ENCODE measurements at places on chromosomes 11 and 22.
A peak's percentile ranks its signal among the peaks of the same experiment; 100 is the strongest.

DNA sequence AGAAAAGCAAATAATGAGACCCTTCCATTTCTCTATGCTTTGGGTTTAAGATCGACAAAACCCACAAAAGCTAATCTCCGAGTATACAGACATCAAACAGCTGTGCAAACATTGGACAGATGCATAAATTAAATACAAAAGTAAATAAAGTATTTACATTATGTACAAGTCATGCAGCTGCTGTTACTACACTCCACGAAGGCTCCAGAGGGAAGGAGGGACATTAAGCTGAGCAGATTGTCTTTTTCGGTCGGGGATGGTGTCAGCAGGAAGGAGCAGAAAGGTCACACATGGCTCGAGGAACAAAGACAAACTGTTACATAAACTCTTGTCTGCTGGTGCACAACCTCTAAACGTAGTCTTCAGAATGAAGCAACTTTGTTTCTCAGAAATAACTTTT lies 88.8 kb upstream of the BARX2 start:
- no peak for DNase-seq

- DNase-seq, result no peak
Measured at GRCh38 chr11:12770966-12771597, 96.9 kb downstream of the TEAD1 start.

DNA sequence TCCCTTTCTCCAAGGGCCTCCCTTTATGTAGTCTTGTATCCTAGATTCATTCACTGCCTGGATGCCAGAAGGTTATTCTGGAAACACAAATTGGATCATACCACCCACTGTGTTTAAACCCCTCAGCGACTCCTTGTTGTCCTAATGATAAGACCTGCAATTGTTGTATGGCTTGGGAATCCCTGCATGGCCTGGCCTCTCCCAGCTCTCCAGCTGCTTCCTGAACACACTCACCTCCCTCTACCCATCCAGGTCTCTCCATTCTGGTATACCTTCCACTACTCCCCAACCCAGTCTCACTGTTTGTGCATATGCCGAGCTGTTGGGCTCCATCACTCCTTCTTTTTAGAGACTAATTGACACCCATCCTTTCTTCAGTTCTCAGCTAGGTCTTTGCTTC lies 124.3 kb upstream of the ALX4 start:
- DNase-seq, result no peak

- DNase-seq, result peak; percentile 61
Measured at GRCh38 chr11:57311109-57311936, 13.4 kb downstream of the TNKS1BP1 start.

DNA sequence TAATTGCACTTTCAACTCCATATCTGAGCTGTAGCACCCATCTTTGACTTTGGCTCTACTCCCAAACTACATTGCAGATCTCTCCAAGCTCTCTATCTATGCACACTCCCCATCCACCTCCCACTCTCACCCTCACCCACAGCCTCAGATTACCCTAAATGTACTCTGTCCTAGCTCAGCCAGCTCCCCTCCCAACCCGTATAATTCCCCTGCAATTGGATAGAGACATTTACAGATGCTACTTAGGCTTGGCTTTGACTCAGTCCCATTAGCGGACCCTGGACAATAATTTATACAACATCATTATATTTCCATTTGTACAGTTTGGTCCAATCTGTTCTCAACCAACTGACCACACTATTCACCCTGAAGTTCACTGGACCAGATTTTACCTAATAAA lies 338.9 kb upstream of the ANO3 start:
- DNase-seq, result no peak

DNA sequence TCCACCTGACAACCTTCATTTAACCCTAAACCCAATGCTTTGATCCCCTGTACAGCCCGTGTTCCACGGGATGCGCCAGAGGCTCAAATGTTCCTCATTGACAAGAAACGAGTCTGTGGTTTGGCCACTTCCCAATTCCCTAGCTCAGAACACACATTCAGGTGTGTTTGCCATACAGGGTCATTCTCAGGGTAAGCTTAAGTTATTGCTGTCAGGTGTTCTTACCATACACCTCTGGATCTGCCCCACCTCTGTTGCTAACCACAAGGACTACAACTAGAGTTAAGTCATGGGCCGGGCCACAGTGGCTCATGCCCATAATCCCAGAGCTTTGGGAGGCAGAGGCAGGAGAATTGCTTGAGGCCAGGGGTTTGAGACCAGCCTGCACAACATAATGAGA lies 45.6 kb upstream of the POLD3 start:
- no peak for DNase-seq

GRCh38 chr11:9852465-9852864 lies 188.6 kb downstream of the SWAP70 start:
- DNase-seq, result no peak

- no peak for DNase-seq
Measured at GRCh38 chr11:116866804-116867455, 29.5 kb upstream of the APOA1 start.

- no peak for DNase-seq
Measured at GRCh38 chr22:31602259-31602952, 59.6 kb downstream of the PISD start.

DNA sequence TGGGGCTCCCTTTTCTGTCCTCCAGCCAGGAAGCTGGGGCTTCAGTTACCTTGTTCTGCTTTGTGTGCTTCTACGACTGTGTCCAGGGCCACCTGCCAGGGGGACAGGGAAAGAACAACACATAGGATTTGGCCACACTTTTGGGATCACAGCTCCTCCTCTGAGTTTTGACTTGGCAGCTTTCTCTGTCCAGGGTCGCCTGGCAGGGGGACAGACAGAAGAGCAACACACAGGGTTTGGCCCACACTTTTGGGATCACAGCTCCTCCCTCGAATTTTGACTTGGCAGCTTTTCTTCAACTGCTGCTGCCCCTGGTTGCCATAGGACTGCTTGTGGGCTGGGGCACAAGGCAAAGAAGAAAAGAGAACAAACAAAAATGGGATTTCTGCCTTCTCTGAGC lies 19.1 kb downstream of the INCENP start:
- DNase-seq, result no peak

GRCh38 chr11:12634329-12634728 lies 39.9 kb upstream of the TEAD1 start:
- no peak for DNase-seq

DNA sequence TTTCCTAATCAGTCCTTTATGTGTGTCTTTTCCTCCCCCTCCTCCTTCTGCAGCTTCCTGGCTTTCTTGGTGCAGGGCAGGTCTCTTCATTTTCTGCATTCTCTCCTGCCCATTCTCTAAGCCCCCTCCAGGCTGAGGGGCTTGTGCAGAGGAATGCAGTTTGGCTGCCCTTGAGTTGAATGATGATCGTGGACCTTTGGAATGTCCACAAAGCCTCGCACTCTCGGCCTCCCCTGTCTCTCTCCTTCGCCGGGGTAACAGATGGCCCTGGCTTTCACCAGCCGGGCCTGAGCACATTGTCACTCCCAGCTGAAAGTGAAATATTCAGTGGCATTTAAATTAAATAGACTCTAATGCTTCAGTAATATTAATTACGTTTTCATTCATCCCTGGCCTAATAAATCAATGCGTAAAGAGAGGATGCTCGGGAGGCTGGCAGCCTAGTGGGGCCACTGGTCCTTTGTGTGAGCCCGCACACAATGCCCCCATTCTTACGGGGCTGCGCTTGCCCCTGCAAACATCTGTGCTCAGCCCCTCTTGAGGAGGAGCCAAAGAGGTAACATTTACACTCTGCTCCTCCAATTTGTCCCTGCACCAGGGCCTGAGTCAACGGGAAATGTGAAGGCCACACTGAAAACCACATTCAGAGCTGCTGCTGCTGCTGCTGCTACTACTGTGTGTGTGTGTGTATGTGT lies 64.9 kb upstream of the PAX6 start:
- DNase-seq, result no peak

GRCh38 chr11:15625691-15626090 lies 511.0 kb downstream of the INSC start:
- DNase-seq, result no peak

- peak; percentile 71 for DNase-seq
Measured at GRCh38 chr11:11798586-11799438, 43.0 kb upstream of the USP47 start.

- DNase-seq, result no peak
Measured at GRCh38 chr11:118156531-118157185, 4.0 kb upstream of the SCN4B start.

DNA sequence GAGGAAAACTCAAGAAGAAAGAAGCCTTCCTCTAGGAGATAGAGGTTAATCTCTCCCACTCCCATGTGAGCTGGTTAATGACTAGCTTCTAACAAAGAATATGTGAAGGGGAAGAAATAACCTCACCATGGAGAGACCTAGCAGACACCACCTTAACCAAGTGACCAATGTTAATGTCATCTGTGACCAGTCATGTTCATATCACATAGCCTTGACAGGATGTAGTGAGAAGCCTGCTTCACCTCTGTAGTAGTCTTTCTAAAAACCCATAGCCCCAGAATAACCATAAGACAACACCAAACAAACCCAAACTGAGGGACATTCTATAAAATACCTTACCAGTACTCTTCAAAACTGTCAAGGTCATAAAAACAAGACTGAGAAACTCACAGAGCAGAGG lies 21.5 kb upstream of the POU2AF1 start:
- no peak for DNase-seq

GRCh38 chr22:47371263-47372090 lies 609.0 kb downstream of the TBC1D22A start:
- DNase-seq, result no peak

GRCh38 chr11:120173807-120174206 lies 35.9 kb upstream of the TRIM29 start:
- DNase-seq, result no peak

DNA sequence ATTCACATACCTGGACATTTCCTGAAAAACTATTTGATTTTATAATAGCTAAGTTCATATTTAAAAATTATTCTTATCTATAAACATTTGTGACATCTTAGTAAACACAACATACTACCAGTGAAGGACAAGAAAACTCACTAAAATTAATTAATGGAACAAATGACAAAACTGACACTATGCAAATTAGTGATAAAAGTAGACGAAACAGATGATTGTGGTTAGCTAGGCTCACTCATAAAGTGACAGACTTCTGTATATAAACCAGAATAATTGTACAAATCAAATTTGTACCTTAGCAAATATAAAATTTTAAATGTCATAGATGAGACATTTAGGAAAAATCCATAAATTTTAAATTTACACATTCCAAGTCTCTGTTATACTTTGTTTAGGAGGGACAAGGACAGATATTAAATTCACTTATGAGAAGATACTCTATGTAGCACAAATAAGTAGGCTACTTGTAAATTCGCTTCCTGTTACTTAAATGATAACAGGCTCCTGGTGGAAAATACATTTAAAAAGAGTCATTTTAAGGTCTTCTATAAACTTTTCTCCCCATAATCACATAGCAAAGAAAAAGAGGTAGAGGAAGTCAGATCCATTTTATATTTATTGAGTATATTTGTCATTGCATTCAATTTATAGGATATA lies 81.2 kb downstream of the KIF18A start:
- DNase-seq, result no peak

GRCh38 chr11:3604167-3604566 lies 37.6 kb downstream of the ART5 start:
- no peak for DNase-seq

DNA sequence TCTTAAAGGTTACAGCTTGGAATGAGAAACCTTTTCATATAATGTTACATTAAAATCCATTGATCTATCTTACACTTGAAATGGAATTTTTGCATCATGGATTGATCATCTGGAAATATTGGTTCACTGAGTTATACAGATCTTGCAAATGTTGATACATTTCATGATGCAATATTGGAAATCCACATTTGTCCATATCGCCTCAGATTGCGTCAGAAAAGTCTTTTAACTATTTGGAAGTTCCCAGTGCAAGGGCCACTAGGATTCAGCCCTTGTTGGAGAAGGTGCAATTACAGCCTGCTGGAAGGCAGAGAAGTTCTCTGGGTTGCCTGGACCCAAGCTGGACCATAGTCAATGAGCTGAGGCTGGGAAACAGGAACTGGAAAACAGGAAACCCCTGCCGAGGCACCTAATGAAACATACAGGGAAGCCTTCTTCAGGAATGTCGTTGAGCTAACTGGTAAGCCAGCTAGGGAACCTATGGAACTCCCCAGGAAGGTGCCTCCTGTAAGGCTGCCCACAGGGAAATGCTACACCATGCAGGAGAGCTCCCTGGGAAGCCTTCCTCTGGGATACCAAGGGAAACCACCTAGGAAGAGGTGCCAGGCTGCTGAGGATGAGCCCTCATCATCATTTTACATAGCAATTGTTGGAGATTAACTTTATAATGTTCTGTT lies 600.4 kb upstream of the CADM1 start:
- DNase-seq, result no peak

DNA sequence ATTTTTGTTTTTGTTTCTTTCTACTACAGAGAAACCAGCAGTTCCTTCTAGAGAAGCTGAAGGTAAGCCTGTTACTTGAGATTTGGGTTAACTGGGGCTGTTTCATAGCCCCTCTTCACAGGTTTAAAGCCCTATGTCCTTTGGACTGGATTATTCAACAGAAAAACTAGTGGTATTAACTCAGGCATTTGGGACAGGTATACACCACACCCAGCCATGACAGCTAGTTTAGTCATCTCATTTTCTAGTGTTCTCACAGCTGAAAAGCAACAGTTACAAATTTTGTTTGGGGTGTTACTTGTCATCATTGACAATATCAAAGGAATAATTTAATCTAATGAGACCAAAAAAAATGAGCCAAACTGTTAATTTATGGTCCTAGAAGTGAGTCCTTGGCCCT lies 14.0 kb downstream of the LAYN start:
- DNase-seq, result no peak

- no peak for DNase-seq
Measured at GRCh38 chr11:131957201-131957600, 586.8 kb downstream of the NTM start.

DNA sequence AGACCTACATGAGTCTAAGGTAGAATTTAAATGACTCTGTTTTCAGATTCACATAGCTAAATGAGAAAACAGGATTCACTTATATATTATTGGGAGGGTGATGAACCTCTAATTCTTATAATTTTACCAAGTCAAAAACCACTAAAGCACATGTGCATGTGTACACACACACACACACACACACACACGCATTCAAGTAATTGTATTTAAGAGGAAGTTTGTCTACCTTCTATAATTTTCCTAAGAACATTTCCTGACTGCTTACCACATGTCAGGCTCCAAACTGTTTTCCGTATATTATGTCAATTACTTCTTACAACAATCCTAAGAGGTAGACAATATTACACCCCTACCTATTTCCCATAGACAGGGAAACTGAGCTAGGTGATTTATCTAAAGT lies 6.7 kb downstream of the RNF141 start:
- no peak for DNase-seq

DNA sequence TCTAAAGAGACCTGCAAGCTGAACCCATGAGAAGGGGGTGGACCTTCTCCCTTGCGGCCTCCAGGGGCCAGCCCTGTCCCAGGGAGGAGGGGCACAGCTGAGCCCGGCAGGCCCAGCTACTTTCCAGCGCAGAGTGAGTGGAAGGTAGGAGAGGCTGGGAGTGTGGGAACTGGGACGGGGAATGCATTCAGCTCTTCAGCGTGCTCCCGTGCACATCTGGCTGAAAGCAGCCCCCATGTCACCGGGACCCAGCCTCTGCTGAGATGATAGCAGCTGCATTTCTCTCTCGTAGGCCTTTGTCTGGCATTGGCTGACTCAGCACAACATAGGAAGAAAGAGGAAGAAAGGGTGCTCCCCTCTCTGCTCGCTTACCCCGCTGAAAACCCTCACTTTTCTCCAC lies 951.5 kb downstream of the TBC1D22A start:
- DNase-seq, result no peak

All from stimulated activated CD8-positive, alpha-beta memory T cell treated with anti-CD3 and anti-CD28 coated beads, Interleukin-4, amount 100 ng/mL, for 24 hours (primary cell).